ENCODE measurements at places on chromosomes 13 and 19. TPM values are rescaled to one million over a fixed set of nuclear protein-coding genes. Genes with fewer than 3 reads are reported as not detected.

PIP5K1C gene
- 25.1 TPM for total RNA-seq

- DNase-seq = no peak
These were observed 812.6 kb downstream of the DACH1 start for GRCh38 chr13:71054358-71054757.

DNA sequence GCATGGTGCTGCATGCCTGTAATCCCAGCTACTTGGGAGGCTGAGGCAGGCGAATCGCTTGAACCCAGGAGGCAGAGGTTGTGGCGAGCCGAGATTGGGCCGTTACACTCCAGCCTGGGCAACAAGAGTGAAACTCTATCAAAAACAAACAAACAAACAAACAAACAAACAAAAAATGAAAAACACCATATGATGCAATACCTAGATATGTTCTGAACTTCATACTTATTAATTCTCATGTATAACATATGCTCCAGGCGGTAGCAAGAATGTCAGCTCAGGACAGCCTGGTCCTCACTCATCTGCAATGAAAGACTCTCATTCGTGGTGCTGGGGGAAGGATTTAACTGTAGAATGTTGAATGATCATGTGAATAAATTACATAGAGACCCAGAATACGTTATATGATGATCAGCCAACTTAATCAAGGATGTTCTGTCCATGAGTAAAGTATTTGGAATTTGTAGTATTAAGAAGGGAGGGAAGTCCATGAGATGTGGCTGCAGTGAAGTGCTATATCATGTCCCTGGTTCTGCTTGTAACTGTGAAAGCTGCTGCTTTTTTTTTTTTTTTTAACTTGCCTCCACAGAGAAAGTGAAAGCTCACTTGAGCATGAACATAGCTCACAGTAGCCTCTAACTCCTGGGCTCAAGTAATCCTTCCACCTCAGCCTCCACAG is 206.8 kb downstream of the UQCRFS1 start:
- no peak for DNase-seq

ZNF682 gene
- 4.7 TPM for total RNA-seq

C19orf73 gene
- total RNA-seq = 2.0 TPM

DNA sequence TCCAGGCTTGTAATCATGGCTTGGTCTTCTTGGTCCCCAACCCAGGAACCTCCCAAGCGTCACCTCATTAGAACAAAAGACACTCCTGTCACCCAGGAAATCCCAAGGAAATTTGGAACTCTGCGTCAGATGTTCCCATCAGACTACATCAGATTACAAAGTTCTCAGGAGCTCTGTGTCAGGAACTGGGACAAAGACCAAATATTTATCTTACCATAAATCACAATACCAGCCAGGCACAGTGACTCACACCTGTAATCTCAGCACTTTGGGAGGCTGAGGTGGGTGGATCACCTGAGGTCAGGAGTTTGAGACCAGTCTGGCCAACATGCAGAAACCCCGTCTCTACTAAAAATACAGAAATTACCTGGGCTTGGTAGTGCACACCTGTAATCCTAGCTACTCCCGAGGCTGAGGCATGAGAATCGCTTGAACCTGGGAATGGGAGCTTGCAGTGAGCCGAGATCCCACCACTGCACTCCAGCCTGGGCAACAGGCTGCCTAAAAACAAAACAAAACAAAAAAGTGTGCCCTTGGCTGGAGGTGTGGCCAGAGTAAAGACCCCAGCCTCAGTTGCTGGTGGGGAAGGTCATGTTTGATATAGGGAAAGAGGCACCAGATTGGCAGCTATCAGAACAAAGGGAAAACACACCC is 16.7 kb upstream of the CCDC124 start:
- no peak for DNase-seq

DNA sequence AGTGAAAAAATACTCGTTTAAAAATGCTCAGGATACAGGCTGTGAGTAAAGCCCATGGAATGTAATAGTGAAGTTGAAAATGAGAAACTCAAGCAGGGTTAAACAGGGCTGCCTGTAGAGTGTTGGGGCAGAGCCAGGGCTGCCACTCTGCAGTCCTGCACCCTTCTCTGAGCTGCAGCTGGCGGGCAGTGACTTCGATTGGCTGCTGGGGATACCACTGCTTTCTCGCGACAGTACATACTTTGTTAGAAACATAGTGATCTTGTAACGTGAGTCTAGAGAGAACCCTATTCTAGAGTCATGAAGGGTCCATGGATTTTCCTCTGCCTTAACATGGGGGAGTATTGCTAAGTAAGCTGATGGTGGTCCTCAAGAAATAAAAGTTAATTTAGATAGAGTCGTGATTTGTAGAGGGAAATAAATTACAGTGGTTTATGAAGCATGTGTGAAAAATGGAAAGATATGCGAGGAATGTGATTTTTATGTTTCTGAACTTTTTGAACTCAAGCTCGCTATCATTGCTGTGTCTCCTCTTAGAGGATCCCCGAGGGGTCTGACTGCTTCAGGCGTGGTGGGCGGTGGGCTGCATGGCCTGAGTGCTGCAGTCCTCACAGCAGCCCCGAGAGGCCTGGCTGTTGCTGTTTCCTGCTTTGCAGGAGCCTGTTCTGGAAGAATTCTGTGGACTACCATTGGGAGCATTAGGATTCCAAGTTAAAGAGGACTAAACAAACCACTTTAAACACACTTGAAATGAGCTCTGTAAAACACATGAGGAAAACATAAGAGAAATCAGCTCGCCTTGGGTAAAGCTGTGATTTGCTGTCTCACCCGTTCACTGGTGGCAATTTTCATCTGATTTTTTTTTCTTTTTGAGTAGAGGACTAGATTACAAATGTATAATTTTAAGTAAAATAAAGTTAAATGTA is 95.7 kb downstream of the ARHGEF7 start:
- no peak for DNase-seq

GRCh38 chr13:76014406-76015318 is 378.5 kb downstream of the LMO7 start:
- no peak for DNase-seq

C13orf42 gene
- not detected for total RNA-seq

OVOL3 gene
- not detected for total RNA-seq

CDC34 gene
- 67.6 TPM for total RNA-seq

DNA sequence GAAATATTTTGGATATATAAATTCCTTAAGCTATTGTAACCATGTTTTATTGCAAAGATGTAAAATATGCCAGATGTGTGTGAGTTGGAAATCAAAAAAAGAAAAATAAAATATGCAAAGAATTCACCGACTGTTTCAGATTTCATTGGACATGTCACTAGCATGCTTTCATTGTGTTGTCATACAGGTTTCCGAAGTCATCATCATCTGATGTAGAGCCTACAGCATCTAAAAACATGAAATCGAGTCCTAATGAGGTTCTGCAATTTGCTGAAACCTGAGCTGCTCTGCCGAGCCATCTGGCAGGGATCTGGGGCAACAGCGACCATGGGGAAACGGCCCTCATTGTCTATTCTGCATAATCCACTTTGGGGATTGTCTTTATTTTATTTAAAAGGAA is 196.1 kb upstream of the MAB21L1 start:
- no peak for DNase-seq

- DNase-seq = no peak
These were observed 5.0 kb upstream of the PTGER1 start for GRCh38 chr19:14479975-14480699.

GRCh38 chr19:11197291-11198174 is at the start of gene KANK2:
KANK2 (minus strand) TSS chr19:11197545; CDS start chr19:11194511, 3,034 bp downstream.
- DNase-seq = peak; percentile 84

DNA sequence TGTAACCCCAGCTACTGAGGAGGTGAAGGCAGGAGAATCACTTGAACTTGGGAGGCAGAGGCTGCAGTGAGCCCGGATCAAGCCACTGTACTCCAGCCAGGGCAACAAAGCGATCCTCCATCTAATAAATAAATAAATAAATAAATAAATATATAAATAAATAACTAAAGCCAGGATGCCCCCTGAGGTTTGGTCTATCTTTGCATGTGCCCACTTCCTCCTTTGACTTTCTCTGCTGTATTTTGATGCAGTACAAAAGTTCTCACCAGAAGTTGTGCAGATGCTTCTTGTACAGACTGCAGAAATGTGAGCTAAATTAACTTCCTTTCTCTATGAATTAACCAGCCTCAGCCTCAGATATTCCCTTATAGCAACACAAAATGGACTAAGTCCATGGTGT is 6.5 kb upstream of the N4BP2L2 start:
- no peak for DNase-seq

DNA sequence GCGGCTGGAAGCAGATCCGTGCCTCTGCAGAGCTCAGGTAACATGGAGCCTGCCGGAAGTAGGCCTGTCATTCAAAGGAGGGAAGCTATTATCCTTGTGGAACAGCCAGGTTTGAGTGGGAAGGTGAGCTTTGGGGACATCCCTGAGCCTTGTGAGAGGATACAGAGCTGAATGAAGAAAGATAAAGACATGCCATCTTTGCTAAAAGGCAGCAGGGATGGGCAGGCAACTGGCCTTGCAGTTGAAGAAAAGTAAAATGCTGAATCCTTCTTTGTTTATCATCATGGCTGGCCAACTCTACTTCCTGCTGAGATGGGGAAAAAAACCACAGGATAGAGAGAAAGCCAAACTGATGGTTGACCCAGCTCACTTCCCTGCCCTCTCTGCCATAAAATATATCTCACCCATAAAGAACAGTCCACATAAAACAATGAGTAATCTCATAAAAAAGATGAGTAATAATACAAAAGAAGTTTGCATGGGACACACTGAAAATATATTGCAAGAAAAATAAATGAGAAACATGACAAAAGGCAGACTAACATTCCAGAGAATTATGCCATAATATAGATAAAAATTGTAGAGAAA is 226.3 kb downstream of the DLEU7 start:
- DNase-seq = no peak

DNA sequence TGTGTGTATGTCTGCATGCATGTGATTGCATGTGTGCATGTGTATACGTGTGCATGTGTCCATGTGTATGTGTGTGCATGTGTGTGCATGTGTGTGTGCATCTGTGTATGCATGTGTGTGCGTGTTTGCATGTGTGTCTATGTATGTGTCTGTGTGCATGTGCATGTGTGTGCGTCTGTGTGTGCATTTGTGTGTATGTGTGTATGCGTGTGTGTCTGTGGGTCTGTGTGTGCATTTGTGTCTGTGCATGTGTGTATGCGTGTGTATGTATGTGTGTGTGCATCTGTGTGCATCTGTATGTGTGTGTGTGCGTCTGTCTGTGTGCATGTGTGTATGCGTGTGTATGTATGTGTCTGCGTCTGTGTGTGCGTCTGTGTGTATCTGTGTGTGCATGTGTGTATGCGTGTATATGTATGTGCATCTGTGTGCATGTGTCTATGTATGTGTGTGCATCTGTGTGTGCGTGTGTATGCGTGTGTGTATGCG is 3.0 kb downstream of the STXBP2 start:
- no peak for DNase-seq

ZNF256 gene
- total RNA-seq = 3.0 TPM

- no peak for DNase-seq
These were observed 25.1 kb downstream of the FPR3 start for GRCh38 chr19:51820011-51820410.

ZNF440 gene
- total RNA-seq = 40.8 TPM

- DNase-seq = no peak
These were observed 23.0 kb downstream of the DPP9 start for GRCh38 chr19:4700693-4700970.

DNA sequence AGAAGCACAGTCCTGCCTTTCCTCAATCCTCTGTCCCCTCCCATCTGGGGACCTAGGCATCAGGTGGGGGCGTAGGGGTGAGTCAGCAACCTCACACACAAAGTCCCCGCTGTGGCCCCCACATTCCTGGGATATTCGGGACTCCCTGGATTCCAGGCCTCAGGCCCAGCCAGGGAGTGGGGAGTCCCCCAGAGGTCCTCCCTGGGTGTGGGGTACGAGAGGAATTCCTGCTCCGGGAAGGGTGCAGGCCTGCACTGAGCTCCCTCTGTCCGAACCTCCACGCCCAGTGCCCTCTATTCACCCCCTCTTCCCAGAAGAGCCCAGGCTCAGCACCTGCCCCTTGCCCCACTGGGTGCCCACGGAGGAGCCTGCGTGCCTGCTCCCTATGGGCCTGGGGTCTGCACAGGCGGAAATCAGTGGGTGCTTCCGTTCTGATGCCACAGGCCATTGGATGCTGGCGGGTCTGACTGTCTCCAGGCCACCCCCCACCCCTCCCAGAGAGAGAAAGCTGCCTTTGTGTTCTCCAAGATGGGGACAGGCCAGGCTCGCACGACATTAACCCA is 3.4 kb downstream of the CADM4 start:
- DNase-seq = no peak

GRCh38 chr19:45442778-45443461 is 19.2 kb upstream of the ERCC1 start:
- peak; percentile 58 for DNase-seq

DNA sequence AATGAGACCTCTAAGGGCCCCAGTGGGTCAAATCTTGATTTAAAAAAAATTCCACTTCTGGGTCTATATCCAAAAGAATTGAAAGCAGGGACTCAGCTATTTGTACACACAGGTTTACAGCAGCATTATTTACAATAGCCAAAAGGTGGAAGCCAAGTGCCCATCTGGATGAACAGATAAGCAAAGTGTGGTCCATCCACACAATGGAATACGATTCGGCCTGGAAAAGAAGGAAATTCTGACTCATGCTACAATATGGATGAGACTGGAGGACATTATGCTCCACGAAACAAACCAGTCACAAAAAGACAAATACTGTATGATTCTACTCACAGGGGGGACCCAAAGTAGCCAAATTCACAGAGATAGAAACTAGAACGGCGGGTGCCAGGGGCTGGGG is 76.7 kb downstream of the CACNA1A start:
- DNase-seq = no peak

KLK15 gene
- total RNA-seq = 8.5 TPM

DNA sequence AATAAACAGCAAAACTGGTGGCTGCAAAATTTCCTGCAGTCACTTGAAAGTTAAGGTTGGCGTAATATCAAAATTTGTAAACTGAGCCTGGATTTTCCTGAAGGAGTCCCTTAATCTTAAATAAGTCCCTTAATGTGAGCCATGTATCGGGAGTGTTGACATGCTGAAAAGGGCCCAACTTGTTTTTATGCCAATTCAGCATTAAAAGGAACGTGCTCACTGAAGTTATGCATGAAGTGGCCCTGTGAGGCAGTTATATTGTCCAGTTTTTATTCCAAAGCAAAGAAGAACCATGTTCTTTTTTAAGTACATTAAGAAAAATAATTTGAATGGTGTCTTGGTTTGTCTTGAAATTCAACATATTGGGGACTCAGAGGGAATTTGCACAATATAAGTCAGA is 1766.9 kb downstream of the SLITRK1 start:
- no peak for DNase-seq

SH2D3A gene
- 52.1 TPM for total RNA-seq

KLK2 gene
- not detected for total RNA-seq

PGLYRP2 gene
- total RNA-seq = not detected

- DNase-seq = no peak
These were observed 299.0 kb downstream of the KLF12 start for GRCh38 chr13:73835138-73835721.
